Hematopoietic multipotent progenitor cell treated with erythropoietin and hydrocortisone succinate and interleukin-3 and kit ligand, for 8 days (in vitro differentiated cells): ENCODE measurements at places on chromosomes 3 and 15.
A peak's percentile ranks its signal among the peaks of the same experiment; 100 is the strongest.

DNA sequence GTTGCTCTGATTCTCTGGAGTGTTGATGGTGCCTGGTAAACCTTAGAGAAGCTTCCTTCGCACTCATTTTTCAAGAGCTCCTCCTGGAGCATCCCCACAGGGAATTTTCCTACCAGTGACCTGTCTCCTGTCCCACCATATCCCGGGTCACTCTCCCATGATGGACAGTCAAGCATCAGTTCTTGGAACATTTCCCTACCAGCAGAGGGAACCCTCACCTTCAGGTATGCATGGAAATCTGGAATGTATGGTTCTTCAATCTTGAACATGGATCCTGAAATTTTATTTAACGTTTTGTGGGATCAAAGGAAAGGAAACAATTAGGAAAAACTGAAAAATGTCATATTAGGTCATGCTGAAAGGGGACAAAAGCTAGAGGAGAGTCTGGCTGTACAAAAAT lies 153.8 kb downstream of the SPATA16 start:
- DNase-seq: peak; percentile 38

GRCh38 chr3:15050405-15051092 lies 14.6 kb downstream of the MRPS25 start:
- DNase-seq: no peak

GRCh38 chr3:32313723-32314473 lies 75.4 kb downstream of the CMTM8 start:
- DNase-seq: no peak

DNA sequence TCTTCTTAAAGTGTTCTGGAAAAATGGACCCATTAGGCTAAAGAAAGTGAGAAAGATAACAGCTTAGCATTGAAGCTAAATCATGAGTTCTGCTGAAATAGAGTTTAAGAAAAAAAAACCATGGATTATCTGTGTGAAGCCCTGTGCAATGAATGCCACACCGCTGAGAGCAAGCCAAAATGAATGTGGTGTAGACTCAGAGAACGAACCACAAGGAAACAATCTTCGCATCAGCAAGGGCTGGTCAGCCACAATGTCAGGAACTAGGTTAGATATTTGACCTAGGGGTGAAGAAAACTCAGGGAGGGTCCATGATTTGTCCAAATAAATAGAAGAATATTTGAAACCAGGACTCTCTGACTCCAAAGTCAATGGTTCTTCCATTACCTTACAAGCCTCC lies 91.4 kb upstream of the MEX3B start:
- no peak for DNase-seq

- DNase-seq: no peak
Measured at GRCh38 chr3:43862992-43863805, 172.5 kb downstream of the ABHD5 start.

DNA sequence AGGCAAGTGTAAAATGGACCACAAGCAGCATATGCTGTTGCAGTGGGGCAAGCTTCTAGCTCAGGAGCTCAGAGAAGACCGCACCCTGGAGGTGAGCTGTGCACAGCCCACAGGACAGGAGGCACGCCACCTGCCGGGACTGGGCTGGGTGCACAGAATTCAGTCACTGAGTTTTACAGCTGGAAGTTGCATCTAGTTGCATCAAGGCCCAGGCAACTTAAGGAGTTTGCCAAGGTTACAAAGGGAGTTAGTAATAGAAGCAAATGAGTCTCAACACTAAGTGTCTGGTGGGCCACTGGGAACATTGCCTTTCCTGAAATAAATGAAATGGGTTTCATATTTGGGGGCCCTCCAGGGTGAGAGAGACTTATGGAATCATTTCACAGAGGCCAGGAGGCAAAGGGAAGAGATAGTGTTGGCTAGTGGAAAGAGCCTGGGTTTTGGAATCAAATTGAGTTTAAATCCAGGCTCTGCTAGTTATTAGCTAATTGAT lies 36.0 kb upstream of the TIMP4 start:
- no peak for DNase-seq

- DNase-seq: no peak
Measured at GRCh38 chr3:129564981-129565644, 22.1 kb downstream of the H1-8 start.

GRCh38 chr3:36680952-36681351 lies 83.4 kb downstream of the DCLK3 start:
- DNase-seq: no peak

DNA sequence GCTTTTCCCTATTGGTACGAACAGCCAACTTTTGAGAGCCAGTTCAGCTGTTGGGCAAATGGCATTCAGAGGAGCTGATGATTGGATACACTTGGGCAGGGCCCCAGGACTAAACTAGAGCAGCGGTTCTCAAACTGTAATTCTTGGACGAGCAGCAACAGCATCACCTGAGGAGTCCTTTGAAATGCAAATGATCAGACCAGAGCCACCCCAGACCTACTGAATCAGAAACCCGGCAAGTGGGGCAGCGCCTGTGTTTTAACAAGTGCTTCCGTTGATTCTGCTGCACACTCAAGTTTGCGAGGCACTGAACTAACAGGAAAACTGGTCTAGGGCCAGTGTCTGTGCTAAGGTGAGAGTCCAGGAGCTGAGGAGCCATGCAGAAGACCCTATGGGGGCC lies 239.7 kb downstream of the UACA start:
- no peak for DNase-seq
